Breast epithelium (tissue), 4 donors: ENCODE measurements at places on chromosomes 11 and 22. TPM values are rescaled to one million over a fixed set of nuclear protein-coding genes. Genes with fewer than 3 reads are reported as not detected.

- no peaks in the 10 kb centered on the region for H3K4me1 ChIP-seq
- no peaks in the 10 kb centered on the region for H3K36me3 ChIP-seq
- H3K27ac ChIP-seq: no peak overlapping the region
These were observed 14.4 kb downstream of the DIXDC1 start for GRCh38 chr11:111951565-111951964.

GRCh38 chr11:26947904-26948639 lies 45.8 kb upstream of the FIBIN start:
- no peak for DNase-seq
- H3K27me3 ChIP-seq: no peaks in the 10 kb centered on the region
- no peaks in the 10 kb centered on the region for H3K36me3 ChIP-seq
- peaks cover 5% of the 10 kb centered on the region for H3K4me1 ChIP-seq
- H3K4me3 ChIP-seq: no peak overlapping the region
- peak overlapping the region; percentile 84 for H3K27ac ChIP-seq

The MPPED1 gene
- total RNA-seq: not detected

The NAV2 gene
- total RNA-seq: 61.8 TPM

- H3K27ac ChIP-seq: peak overlapping the region; percentile 80
- H3K36me3 ChIP-seq: no peaks in the 10 kb centered on the region
- peaks cover 11% of the 10 kb centered on the region for H3K4me1 ChIP-seq
- DNase-seq: peak; percentile 76
- H3K27me3 ChIP-seq: peaks cover 4% of the 10 kb centered on the region
These were observed 1.3 kb upstream of the HDAC10 start for GRCh38 chr22:50252082-50253045.

DNA sequence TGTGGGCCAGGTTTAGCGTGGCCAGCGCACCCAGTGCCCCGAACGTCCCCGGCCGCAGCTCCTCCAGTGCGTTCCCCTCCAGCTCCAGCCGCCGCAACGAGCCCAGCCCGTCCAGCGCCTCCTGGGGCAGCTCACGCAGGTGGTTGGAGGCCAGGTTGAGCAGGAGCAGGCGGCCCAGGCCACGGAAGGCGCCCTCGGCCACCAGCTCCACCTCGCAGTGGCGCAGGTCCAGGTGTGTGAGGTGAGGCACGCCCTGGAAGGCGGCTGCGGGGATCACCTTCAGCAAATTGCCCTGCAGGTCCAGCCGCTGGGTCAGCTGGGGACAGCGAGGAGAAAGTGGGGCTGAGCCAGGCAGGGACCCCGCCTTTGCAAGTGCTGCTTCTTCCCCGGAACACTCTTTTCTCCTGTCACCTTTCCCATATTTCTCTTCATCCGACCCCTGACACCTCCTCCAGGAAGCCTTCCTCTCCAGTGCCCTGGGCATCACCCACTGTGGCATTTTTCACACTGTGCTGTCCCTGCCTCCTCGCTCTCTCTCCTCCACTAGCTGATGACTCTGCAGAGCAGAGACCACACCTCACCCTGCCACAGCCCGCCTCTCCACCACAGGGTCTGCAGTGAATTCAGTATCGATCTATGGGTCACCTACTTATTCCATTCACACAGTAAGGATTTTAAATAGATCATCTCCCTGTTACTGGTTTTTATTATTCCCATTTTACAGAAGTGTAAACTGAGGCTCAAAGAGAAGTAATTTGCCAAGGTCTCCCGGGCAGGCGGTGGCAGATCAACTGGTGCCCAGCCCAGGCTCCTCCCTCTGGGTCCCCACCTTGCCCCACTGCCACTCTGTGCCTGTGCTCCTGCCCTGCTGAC lies 1.9 kb downstream of the CHADL start:
- peaks cover 4% of the 10 kb centered on the region for H3K4me1 ChIP-seq
- DNase-seq: no peak
- no peaks in the 10 kb centered on the region for H3K36me3 ChIP-seq
- peak overlapping the region; percentile 78 for H3K27ac ChIP-seq
- H3K4me3 ChIP-seq: peak overlapping the region; percentile 59
- H3K27me3 ChIP-seq: no peaks in the 10 kb centered on the region

DNA sequence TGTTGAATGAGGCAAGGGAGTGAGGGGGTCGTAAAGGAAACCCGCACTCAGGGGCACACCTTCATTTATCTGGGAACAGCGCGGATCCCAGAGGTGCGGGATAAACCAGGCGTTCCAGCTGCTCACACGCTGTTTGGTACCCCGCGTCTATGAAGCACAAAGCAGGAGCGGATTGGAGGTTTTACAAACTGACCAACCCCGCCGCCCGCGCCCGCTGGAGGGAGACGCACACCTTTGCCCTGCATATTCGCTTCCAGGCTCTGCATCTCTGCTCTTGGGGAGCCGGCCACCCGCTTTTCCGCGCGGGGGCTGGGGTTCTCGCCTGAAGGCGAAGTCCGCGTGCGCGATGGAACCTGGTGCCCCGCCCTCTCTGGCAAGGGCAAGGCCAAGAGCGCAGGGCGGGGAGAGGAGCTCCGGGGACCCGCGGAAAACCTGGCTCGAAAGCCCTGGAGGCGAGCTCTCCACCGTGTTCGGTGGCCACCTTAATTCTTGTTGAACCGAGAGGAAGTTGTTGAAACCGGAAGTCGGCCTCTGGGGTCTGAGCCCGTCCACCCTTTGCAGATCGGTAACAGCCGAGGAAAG lies 6.8 kb upstream of the ALX4 start:
- H3K27ac ChIP-seq: peak overlapping the region; percentile 52
- no peaks in the 10 kb centered on the region for H3K36me3 ChIP-seq
- no peak for DNase-seq
- no peaks in the 10 kb centered on the region for H3K27me3 ChIP-seq
- peak overlapping the region; percentile 28 for H3K4me3 ChIP-seq
- no peaks in the 10 kb centered on the region for H3K4me1 ChIP-seq

GRCh38 chr22:40727070-40727963 lies 48.0 kb downstream of the MCHR1 start:
- no peaks in the 10 kb centered on the region for H3K36me3 ChIP-seq
- no peak overlapping the region for H3K27ac ChIP-seq
- H3K4me3 ChIP-seq: no peak overlapping the region
- DNase-seq: no peak
- no peaks in the 10 kb centered on the region for H3K27me3 ChIP-seq

- DNase-seq: peak; percentile 69
- H3K4me1 ChIP-seq: peaks cover 17% of the 10 kb centered on the region
- peak overlapping the region; percentile 75 for H3K27ac ChIP-seq
- H3K4me3 ChIP-seq: peak overlapping the region; percentile 52
- no peaks in the 10 kb centered on the region for H3K36me3 ChIP-seq
- H3K27me3 ChIP-seq: peaks cover 22% of the 10 kb centered on the region
These were observed 1.8 kb upstream of the RASGRP2 start for GRCh38 chr11:64745521-64746328.

- H3K27me3 ChIP-seq: no peaks in the 10 kb centered on the region
- no peaks in the 10 kb centered on the region for H3K4me1 ChIP-seq
- no peak overlapping the region for H3K27ac ChIP-seq
- DNase-seq: peak; percentile 19
- H3K36me3 ChIP-seq: no peaks in the 10 kb centered on the region
- H3K4me3 ChIP-seq: no peak overlapping the region
These were observed 10.0 kb upstream of the TMEM191C start for GRCh38 chr22:21457023-21457787.

DNA sequence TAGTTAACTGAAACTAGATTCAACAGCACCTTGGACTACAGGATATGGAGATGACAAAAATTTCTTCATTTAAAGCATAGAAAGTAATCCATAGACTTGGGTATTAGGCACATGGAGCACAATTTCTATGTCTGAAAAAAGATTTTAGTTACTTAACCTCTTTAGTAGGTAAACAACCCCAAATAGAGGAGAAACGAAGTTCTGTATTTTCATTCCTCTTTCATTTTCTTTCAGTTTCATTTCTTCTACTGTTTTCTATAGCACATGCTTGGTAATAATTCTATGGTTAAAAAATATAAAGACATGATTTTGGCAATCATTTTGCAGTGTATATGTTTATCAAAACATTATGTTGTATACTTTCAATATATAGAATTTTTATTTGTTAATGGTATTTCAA lies 99.5 kb downstream of the CASP12 start:
- no peak for DNase-seq
- H3K27me3 ChIP-seq: no peaks in the 10 kb centered on the region
- no peak overlapping the region for H3K27ac ChIP-seq

The OR2AG2 gene
- 3.6 TPM for total RNA-seq

DNA sequence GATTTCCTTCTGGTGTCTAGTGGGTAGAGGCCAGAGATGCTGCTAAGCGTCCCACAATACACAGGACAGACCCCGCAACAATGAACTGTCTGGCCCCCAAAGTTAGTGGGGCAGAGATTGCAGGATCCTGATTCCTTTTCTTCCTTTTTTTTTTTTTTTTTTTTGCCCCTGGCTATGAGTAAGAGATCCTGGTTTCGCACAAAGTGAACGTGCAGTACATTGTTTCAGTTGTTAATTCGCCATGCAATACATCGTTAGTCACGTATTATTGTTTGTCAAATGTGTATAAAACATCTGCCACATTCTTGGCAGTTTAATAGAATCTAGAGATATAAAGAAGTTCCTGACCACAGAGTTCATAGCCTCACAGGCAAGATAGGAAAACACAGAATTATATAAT lies 20.2 kb downstream of the ST3GAL4 start:
- peak; percentile 10 for DNase-seq
- H3K27ac ChIP-seq: no peak overlapping the region
- H3K4me3 ChIP-seq: no peak overlapping the region
- no peaks in the 10 kb centered on the region for H3K27me3 ChIP-seq
